Stimulated activated CD8-positive, alpha-beta memory T cell treated with anti-CD3 and anti-CD28 coated beads, Interleukin-15, amount 100 ng/mL, for 24 hours (primary cell): ENCODE measurements at places on chromosomes 7 and 10.

GRCh38 chr10:5500162-5500670 lies 846 bp upstream of the CALML5 start:
- DNase-seq, result no peak

DNA sequence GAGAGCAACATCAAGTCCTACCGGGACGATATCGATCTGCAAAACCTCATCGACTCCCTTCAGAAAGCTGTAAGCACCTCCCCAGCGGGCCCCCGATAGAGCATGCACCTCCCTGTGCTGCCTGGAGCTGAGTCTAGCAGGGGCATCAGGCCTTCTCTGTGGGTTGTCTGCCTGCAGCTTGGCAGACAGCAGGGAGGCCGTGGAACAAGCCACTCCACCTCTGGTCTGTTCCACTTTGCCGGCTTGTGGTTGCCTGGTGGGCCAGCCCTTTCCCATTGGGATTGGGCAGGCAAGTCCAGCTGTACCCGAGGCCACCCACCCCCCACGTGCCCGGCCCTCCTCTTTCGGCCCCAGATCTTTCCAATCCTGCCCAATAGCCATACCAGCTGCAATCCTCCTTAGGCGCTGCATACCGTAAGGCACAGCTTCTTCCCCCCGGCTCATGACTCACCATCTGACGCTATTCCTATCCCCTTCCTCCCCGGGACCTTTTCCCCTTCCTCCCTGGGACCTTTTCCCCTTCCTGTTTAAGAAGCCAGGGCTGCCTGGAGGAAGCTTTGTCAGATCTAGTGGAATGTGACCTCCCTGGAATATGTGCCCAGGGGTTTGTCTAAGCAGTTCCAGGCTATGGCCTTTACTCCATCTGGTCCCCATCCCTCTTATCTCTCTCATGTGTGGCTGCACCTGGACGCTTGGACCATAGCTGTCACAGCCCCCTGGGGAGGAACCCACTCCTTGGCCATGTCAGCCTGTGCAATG lies 28.1 kb upstream of the SH2D4B start:
- DNase-seq, result no peak

- DNase-seq, result no peak
These were observed 58.6 kb downstream of the PCDH15 start for GRCh38 chr10:54742416-54742815.

- no peak for DNase-seq
These were observed 47.0 kb downstream of the GRK5 start for GRCh38 chr10:119254335-119254734.

DNA sequence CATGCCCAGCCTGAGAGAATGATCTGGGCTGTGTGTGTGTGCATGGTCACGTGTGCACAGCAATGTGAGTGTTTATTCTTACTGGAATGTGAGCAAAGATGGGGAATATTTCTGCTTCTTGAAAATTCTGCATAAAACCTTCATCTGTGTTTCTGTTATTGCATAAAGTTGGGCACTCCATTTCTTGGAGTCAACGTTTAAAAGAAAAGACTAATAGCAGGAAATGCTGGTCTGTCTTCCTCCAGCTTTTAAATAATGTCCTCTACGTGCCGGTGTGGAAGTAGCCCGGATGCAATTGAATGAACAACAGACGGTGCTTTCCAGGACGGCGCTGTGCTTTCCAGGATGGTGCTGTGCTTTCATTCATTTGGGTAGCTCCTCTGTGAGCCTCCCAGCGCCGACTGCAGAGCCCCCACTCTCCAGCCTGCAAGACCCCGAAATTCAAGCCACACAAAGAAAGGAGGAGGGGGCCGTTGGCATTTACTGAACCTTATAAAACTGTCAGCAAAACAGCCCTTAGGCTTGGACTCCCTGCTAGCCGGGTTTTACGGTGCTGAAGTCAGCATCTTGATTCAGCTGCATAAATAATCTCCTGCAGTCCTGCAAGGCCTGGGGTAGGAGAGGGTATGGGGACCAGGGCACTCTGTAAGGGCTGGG lies 158.2 kb upstream of the PRKCQ start:
- no peak for DNase-seq

- DNase-seq, result no peak
These were observed 33.3 kb downstream of the CDK14 start for GRCh38 chr7:90629297-90629918.

- no peak for DNase-seq
These were observed 11.9 kb downstream of the CUX1 start for GRCh38 chr7:101829374-101829773.

DNA sequence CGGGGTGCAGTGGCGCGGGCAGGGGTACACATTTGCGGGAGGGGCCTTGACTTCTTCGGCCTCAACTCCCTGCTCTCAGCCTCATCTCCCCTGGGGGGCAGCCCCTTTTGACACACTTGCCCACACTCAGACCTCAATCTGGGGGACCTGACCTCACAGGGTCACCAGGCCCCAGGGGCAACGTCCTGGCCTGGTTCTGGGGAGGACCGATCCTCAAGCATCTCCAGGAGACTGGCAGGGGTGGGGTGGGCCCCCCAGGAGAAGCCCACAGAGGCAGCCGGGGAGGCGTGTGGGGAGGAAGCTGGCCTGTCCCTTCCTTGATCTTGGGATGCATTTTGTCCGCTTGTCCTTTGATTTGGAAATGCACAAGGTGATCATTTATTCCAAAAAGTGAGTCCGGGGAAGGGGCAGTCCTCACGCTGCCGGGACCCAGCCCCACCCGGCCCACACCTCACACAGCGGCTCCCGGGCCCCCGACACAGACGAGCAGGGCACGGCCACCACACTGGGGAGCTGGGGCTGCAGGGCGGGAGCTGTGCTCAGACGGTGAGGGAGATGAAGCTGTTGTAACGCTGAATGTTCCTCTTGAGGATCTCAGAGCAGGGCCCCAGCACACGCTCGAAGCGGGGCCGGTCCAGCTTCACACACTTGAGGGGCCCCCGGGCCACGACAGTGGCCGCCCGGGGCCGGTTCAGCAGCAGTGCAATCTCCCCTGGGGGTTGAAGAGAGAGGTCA lies 30.4 kb upstream of the PDGFA start:
- DNase-seq, result no peak

GRCh38 chr7:130918129-130919052 lies 184.4 kb upstream of the KLF14 start:
- DNase-seq, result no peak

- no peak for DNase-seq
These were observed 519.2 kb downstream of the TFEC start for GRCh38 chr7:115511330-115511729.

- DNase-seq, result no peak
These were observed 14.7 kb upstream of the CPED1 start for GRCh38 chr7:120973849-120974248.

GRCh38 chr10:69910561-69910960 lies 108.9 kb downstream of the COL13A1 start:
- no peak for DNase-seq

DNA sequence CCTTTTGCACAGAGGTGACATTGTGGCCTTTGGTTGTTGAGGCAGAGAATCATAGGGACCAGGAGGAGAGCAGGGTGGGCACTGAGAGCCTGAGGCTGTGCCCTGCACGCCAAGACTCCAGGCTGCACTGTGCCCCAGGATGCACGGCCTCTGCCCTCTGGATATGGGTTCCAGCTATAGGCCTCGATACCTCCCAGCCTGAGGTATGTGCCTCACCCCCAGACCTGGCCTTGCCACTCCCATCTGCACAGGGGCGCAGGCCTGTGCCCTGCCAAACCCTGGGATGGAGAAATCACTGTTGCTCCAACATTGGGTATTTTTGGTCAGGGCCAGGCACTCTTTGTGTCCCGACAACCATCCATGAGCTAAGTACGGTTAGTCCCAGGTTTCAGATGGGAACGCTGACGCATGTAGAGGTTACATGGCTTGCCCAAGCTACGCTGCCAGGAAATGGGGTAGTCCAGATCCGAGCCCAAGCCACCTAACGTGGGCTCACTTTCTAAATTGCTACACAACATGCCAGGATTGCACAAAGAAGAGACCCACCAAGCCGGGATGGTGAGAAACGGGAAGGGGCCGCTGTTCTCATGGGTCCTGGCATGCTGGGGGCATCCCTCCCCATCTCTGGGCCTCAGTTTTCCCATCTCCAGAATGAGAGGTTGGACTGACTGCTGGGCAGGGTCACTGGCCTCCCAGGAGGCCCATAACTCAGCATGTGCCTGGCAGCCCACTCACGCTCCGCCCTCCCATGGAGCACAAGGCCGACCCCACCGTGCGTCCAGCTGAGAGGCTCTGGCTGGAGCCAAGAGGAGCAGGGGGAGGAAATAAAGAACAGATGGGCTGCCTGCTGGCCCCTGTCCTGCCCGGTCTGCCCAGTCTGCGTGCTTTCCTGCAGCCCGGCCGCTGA lies 44.2 kb downstream of the ZCCHC24 start:
- DNase-seq, result no peak

- DNase-seq, result no peak
These were observed 750.7 kb downstream of the NRG3 start for GRCh38 chr10:82625512-82626189.

DNA sequence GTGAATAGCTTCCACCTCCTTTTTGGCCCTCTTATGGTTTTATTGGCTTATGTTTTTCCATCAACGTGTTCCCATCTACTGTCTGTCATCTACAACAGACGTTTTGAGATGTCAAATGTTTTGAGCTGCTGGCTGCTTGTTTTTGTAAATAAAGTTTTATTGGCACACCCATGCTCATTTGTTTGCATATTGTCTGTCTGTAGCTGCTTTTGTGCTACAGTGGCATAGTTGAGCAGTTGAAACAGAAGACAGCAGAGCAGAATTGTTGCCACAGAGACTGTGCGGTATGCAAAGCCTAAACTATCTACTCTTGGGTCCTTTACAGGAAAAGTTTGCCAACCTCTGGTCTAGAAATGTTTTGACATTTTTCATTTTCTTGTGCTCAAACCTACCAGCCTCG lies 88.7 kb downstream of the VPS50 start:
- DNase-seq, result no peak

- no peak for DNase-seq
These were observed 111.9 kb upstream of the RHEB start for GRCh38 chr7:151631570-151631952.

DNA sequence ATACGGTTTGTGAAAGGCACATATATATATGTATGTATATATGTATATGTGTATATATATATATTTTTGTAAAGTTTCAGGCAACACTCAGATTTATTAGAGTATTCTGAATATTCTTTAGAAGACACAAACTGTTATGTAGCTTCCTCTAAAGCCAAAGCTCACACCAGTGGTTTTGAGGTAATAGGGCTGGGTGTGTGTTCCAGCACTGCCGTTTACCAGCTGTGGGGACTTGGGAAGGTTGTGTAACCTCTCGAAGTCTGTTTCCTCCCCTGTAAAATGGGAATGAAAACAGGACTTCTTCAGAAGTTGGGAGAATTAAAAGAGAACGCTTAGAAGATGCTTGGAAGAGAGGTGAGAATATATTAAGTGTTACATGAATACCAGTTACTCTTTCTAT lies 94.8 kb downstream of the PRPF18 start:
- no peak for DNase-seq

GRCh38 chr7:29482056-29482455 lies 81.6 kb upstream of the PRR15 start:
- DNase-seq, result no peak

- no peak for DNase-seq
These were observed 131.2 kb downstream of the ARHGAP22 start for GRCh38 chr10:48473704-48474103.

DNA sequence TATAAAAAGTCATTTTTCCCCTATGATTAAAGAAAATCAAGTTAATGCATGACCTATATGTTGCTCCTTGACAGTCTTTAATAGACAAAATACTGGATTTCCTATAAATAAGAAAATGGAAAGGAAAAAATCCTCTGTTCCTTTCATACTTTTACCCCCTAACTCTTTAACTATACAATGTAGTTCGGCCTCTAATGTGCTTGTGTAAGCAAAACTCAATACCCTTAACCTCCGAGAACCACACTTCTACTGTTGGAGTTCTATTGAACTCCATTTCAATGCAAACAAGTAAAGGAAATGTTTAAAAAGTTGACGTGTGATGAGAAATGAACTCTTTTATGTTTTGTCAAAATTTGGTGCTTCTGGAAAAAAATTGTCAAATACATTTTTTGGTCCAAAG lies 36.0 kb downstream of the HDAC9 start:
- no peak for DNase-seq

GRCh38 chr7:35315517-35315916 lies 61.6 kb upstream of the TBX20 start:
- DNase-seq, result no peak

DNA sequence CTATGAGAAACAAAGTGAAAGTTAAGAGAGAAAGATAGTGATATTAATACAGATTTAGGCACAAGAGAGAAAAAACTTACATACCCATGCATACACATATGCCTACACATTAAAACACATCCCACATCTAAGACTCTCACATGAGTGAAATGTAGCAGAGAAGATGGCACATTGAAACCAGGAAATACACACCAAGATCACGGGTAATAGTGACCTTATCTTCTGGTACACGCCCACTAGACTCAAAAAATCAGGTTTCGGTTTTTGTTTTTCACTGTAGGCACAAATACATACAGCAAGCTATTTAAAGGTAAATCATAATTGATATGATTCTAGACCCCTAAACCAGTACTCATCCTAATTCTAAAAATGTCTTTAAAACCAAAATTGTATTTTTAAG lies 225.2 kb upstream of the TAC1 start:
- DNase-seq, result no peak

DNA sequence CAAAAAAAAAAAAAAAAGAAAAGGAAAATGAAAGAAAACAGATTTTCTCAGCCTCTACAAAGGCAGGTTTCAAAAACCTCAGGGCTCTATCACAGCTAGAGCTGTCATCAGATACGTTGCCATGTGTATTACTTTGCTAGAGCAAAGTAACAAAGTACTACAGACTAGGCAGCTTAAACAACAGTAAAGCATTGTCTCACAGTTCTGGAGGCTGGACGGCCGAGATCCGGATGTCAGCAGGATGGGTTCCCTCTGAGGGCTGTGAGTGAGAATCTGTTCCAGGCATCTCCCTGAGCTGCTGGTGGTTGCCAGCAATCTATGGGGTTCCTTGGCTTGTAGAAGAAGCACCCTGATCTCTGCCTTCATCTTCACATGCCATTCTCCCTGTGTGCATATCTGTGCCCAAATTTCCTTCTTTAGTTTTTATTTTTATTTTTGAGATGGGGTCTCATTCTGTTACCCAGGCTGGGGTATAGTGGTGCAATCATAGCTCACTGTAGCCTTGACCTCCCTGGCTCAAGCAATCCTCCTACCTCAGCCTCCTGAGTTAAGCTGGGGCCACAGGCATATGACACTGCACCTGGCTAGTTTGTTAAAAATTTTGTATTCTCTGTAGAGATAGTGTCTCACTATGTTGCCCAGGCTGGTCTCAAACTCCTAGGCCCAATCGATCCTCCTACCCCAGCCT lies 48.9 kb upstream of the KDM7A start:
- DNase-seq, result no peak
